NCI-H1105 (cell line): ENCODE measurements at places on chromosomes 2 and 18.

GRCh38 chr2:84970868-84971509 is at the start of gene KCMF1:
TSS of gene KCMF1 (plus strand) at chr2:84971161. CDS start at chr2:84971452, 291 bp downstream.
- DNase-seq: peak; percentile 39

- DNase-seq: no peak
Measured at GRCh38 chr2:202278036-202278760, 12.6 kb downstream of the NOP58 start.

GRCh38 chr2:225400060-225400511 is 576 bp downstream of the NYAP2 start:
- DNase-seq: peak; percentile 66

GRCh38 chr2:239276851-239277250 is 124.0 kb downstream of the HDAC4 start:
- no peak for DNase-seq

DNA sequence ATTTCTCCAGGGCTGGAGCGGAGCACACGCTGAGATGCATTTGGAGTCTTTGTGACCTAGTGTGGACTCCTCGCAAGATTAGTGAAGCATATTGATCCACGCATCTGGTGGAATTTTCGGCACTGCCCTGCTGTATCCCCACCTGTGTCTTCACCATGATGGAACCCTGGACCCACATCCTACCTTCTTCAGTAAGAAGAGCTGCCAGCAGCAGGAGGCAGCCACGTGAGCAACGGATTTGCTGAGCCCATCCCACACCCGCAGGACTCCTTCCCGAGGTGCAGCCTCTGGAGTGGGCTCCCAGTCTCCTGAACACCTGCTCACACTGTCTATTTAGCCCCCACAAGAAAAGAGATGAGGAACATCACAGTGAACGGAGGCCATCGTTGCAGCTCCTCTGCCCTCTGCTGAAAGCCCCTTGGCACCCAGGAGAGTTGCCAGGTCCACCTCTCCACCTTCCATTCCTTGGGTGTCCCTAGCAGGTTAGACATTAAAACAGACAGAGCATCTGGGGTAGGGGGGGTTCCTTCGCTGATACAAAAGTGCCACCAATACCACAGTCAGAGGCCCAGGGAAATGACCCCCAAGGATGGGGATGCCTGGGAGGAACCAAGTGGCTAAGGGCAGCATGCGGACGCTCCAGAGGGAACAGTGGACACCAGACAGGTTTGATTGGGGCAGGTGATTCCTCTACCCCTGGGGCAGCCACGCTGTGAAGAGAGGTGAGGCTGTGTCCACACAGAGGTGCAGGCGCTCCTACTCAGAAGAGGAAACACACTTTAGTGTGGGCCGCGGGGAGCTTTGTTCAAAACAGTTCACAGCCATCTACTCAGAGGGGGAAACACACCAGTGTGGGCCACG is 302.8 kb upstream of the SALL3 start:
- DNase-seq: no peak

DNA sequence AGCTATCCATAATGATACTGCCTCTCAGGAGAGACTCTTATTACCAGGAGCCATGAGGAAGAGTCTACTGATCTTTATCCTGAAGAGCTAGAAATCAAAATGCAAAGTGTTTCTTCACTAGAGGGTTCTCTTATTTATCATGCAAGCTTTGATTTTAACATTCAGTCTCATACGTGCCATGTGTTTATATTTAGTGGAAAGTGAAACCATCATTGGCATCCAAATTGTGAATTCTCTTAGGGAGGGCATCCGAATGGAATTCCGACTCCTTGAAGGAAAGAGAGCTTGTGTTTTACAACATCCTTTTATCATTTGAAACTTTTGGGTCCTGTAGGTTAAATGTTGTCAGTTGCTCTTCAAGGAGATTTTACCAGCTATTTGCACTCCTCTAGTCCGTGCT is 170.4 kb upstream of the SESTD1 start:
- DNase-seq: no peak

DNA sequence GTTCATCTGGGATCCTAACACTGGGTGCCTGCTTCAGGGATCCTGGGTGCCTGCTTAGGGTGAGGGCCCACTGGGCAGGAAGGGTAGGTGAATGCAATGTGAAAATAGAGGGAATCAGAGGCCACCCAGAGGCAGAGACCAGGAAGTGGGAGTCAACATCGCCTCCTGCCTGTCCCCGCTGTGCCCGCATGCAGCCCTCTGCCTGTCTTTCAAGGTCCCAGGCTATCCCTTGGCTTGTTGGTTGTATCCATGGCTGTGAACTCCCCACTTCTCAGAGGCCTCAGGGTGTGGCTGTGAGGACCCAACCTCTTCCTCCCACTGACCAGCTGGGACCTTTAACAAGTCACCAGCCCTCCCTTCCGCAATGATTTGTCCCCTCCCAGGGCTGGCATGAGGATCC is 26.5 kb downstream of the PSD4 start:
- DNase-seq: no peak

GRCh38 chr2:239368906-239369552 is 31.8 kb downstream of the HDAC4 start:
- DNase-seq: no peak

- no peak for DNase-seq
Measured at GRCh38 chr2:17299891-17300540, 218.2 kb downstream of the RAD51AP2 start.

DNA sequence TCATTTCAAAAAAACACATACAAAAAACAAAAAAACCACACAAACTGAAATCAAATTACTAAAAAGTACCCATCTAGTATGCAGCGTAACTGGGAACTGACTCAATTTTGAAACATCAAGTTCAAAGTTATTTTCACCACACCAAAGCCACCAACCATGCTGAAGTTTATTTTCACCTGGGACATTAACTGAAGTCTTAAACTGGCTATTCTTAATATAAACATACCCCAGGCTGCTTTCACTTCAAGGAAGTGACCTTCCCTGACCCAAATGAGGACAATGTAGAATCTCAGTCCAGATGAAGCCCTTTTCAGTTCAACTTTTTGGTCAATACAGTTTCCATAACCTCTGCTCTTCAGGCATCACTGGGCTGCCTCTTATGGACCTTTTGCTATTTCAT is 84.6 kb downstream of the PIGN start:
- no peak for DNase-seq

- DNase-seq: no peak
Measured at GRCh38 chr2:238241970-238242369, 2.1 kb upstream of the HES6 start.

DNA sequence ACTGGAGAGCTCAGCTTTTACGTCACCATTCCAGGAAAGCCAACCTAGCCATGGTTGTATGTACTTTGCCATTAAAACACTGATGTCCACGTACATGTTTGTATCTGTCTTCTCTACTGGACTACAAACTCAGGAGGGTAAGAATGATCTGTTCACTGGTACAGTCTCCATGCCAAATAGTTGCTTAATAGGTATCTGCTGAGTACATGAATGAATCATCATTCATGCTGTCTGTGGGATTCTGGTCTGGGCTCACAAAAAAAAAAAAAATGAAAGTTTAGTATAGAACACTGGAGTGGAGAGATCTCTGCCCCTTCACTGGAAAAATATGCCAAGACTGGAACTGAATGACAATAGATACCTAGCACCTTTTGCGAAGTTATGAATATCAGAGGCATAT is 102.6 kb upstream of the ITGA4 start:
- DNase-seq: no peak

- no peak for DNase-seq
Measured at GRCh38 chr2:69227716-69228115, 159.3 kb downstream of the GFPT1 start.

GRCh38 chr18:56501896-56502295 is 136.5 kb downstream of the TXNL1 start:
- no peak for DNase-seq

DNA sequence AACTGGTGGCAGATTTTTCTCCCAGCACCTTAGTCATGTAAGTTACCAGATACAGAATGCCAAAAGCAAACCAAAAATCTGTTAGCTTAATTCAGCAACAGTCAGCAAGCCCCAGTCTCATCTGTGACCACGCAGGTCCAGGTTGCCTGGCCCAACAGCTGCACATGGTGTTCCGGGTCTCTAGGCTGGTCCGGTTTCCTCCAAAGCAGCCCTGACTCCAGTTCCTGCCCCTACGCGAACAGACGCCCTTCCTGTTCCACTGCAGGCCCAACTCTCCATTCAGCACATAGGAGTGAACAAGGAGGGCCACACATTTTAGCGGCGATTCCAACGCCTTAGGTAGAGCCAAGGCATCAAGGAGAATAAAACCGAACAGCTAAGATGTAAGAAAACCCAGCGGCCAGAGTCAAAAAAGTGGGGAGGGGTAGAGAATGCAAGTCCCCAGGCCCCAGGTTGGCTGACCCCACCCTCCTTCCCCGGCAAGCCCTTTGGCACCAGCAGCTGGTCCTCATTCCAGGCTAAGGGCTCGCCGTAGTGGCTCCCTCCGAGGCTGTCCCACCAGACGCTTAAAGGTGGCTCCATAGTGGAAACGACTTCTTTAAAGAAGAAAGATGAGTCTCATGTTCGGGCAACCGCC is 1.5 kb downstream of the STK25 start:
- no peak for DNase-seq

GRCh38 chr2:9644603-9645002 is 13.8 kb upstream of the YWHAQ start:
- no peak for DNase-seq

- no peak for DNase-seq
Measured at GRCh38 chr2:240588006-240588655, 1.6 kb downstream of the CAPN10 start.

- DNase-seq: no peak
Measured at GRCh38 chr18:8776013-8776943, 70.9 kb downstream of the MTCL1 start.

DNA sequence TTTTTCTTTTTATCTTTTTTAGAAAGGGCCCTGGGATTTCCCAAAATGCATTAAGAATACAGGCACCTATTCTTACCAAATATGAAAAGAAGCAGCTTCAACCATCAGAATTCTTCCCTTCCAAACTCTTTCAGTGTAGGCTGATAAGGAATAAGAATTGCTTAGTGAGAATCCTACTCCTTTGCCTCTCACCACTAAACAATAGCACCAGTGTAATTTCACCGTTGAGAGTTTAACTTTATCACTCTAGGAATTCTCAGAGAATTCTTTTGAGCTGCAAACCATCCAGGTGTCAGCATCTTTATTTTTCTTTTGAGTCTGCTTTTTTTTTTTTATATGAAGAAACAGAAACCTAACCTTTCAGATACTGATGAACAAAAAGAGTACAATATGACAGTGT is 194.9 kb downstream of the RIT2 start:
- no peak for DNase-seq

- DNase-seq: no peak
Measured at GRCh38 chr2:26942543-26943295, 27.7 kb upstream of the MAPRE3 start.

- peak; percentile 36 for DNase-seq
Measured at GRCh38 chr2:109736177-109736827, 57.8 kb upstream of the RGPD5 start.

DNA sequence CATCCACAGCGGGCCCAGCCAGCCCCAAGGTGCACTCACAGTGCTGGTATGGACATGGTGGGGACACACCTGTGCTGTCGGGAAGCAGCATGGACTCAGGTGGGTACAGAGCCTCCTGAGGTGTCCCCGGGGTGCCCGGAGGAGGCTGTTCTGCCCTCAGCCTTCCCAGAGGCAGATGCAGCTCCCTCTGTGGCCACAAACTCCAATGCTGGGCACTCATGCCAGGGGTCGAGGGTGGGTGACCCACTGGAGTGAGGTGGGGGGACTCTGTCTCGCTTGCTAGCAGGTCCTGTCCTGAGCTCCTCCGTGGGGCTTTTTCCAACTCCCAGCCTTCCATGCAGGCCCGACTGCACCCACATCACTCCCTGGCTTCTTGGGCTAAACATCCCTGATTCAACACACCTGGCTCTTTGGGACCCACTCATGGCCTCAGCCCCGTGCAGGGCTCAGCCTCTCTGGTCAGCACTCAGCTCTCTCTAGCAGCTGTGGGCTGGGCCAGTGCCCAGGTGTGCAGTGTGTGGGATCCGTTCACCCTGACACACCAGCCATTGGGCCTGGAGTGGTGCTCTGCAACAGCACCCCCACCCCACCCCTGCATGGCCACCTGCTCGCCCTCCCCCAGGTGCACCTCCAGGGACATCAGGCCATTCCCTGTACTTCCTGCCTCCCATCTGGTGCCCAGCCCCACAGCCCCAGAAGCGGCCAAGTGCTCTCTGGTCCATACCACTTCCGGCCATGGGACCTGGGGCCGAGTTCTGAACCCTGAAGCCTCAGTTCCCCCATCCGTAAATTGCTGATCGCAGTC is 16.0 kb downstream of the RAMP1 start:
- no peak for DNase-seq

GRCh38 chr2:28720345-28720744 is 31.3 kb upstream of the PPP1CB start:
- DNase-seq: no peak

DNA sequence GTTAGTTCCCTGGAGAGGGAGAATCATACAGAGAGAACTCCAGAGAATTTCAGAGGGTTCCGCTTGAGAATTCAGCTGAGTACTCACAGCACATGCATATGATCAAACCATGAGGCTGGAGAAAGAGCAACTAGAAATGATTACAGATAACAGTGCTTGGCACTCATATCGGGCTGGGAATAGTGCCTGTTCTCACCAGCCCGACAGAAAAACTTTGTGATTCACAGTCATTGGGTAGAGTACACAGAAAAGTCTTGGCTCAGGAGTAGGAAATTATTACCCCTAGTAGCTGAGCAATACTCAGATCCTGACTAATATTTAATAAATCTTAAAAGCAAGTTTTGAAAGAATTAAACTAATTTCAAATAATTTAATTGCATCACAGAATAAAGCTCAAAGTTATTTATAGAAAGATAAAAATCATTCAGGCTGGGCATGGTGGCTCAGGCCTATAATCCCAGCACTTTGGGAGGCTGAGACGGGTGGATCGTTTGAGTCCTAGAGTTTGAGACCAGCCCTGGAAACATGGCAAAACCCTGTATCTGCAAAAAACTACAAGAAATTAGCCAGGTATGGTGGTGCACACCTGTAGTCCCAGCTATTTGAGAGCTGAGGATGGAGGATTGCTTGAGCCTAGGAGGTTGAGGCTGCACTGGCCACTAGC is 6.8 kb downstream of the WDPCP start:
- DNase-seq: no peak

DNA sequence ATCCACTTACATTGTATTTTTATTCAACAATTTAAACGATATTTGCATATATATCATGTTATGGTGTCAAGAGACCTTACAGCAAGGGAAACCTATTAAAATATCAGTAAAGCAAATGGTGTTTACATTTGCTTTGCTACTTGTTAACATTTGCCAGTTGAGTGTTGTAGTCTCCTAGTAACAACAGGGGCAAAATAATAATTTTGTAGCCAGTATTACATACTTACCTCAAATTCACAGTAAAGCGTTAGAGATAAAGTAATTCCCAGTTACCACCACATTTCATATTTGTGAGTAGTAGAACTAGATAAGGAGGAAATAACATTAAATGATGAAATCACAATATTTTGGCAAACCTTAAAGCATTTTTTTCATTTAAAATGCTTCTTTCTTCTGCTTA is 71.3 kb downstream of the FASTKD2 start:
- DNase-seq: no peak
